Fibroblast of skin of back (primary cell): ENCODE measurements at places on chromosomes 13 and 19.

GRCh38 chr13:92804926-92805325 lies 421.7 kb upstream of the GPC6 start:
- peak; percentile 21 for DNase-seq

DNA sequence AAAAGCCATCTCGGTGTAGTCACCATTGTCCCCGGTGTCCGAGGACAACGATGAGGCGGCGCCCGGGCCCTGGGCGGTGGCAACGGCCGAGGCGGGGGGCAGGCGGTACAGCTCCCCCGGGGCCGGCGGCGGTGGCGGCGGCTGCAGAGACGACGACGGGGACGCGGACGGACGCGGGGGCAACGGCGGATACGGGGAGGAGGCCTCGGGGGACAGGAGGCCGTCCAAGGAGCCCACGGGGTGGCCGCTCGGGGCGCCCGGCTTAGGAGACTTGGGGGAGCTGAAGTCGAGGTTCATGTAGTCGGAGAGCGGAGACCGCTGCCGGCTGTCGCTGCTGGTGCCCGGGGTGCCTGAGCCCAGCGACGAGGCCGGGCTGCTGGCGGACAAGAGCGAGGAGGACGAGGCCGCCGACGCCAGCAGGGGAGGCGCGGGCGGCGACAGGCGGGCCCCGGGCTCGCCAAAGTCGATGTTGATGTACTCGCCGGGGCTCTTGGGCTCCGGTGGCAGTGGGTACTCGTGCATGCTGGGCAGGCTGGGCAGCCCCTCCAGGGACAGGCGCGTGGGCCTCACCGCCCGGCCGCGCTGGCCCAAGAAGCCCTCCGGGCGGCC lies 3.5 kb downstream of the IRS2 start:
- DNase-seq = no peak

DNA sequence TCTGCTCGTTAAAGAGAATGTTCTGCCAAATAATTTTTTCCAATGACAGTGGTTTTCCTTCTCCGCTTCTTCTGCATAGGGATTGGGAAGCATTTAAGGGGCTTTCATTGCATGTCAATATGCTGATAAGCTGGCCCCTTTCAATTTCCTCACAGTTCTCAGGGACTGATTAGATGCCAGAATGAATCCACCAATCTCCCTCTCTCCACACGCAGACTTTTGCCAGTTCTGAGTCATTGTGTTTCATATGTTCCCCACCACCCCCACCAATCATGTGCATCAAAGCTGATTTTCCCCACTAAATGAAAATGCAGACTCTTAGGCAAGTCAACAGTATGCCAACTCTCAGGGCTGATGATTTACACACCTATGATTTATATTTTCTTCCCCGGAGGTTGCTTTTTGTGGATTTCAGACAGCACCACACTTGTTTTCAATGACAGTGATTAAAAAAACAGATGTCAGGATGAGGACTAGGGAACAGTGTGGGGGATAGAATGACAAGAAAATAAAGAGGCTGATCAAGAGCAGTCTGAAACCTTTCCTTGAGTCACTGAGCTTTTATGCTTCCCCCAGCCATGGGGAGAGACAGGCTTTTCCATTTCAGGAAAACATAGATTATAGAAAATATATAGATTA lies 47.9 kb upstream of the C13orf42 start:
- DNase-seq = peak; percentile 27

DNA sequence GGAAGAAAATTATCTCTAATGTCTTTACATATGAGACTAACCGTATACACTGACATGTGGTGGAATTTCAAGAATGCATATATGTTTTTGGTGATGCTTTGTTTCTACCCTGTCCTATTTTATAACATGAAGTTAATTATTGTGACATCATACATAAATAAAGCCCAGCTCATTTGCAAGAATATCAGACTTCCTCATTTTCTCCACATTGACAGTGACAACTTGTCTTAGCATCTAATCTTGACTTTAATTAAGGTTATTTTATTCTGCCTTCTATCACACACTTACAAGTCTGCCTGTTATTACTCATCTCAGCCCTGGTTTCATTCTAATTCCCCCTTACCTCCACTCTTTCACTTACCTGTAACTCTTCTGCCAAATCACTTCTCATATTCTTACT lies 140.6 kb upstream of the STARD13 start:
- no peak for DNase-seq

GRCh38 chr13:23715092-23715761 lies 145.0 kb downstream of the TNFRSF19 start:
- no peak for DNase-seq

DNA sequence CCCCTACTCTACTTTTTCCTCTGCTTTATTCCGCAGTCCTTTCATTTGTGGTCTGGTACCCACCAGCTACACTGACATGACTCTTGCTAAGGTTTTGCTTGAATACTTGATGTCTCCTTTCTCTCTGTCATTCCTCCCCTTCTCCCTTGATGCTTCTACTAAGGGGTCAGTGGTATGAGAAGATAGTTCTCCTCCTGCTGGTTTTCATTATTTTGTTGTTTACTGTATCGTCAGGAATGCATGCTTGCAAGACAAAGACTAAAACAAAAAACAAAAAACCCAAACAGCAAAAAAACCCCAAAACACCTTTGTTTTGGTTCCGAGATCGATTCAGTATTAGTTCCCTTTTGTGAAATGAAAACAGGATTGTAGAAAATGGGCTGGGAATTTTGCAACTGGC lies 59.5 kb downstream of the PCCA start:
- DNase-seq = no peak

- peak; percentile 48 for DNase-seq
These were observed 33.6 kb downstream of the TEX26 start for GRCh38 chr13:30966101-30966500.

DNA sequence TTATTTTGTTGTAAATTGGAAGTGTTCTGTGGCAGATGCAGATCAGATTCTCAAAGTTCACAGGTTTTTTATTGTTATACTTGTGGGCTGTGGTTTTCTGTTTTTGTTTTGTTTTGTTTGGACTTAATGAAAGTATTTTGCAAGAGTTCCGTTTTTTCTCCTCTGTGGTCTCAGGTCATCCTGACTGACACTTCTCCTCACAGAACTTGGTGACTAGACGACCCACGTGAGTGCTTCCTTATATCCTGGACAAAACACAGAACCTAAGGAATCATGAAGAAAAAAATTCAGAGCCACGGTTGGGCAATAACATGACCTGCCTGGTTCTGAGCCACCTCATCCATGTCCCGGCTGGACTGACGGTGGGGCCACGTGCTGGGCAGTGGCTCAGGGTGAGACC lies 2.5 kb upstream of the RFPL4AL1 start:
- DNase-seq = no peak

- DNase-seq = no peak
These were observed 44.5 kb upstream of the TPM4 start for GRCh38 chr19:16031872-16032200.

DNA sequence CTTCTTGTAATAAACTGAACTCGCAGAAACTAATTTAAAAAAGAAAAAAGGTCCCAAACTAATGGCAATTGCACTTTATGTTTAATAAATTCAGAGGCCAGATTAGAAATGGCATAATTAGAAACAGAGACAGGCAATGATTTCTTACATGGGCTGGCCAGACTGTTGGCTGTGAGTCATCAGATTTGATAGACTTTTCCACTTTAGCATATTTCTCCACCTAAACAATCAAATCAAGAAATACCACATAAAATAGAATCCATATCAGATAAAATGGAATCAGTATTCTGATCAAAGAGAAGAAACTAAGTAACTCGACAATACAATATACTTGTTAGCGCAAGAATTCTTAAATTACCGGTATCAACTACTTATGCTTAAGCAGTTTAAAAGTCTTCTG lies 29.0 kb downstream of the EXOSC8 start:
- DNase-seq = peak; percentile 22

DNA sequence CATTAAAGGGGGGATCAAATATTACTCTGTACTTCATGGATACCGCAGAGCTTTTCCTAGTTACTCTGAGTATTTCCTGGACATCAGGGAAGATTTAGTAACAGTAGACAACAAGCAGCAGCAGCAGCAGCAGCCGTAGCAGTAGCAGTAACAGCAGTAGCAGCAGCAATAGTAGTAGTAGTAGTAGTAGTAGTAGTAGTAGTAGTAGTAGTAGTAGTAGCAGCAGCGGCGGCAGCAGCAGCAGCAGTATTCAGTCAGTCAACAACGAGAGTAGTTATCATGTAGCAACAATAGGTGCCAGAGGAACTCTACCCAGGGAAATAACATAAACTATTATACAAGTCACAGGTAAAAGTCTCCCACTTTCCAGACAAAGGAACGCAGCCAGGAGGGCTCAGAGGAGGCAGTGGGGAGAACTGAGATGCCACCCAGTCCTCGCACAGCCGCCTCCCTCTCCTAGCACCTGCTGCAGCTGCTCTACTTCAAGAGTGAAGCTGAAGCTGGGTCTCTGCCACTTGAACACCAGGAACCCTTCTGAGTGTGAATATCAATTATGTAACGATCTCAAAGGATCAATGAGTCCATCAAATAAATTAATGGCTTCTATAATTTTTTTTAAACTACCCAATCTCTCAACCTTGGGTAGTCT lies 1.3 kb upstream of the DOCK9 start:
- DNase-seq = no peak

GRCh38 chr19:42111384-42111783 lies 20.9 kb downstream of the POU2F2 start:
- peak; percentile 92 for DNase-seq

DNA sequence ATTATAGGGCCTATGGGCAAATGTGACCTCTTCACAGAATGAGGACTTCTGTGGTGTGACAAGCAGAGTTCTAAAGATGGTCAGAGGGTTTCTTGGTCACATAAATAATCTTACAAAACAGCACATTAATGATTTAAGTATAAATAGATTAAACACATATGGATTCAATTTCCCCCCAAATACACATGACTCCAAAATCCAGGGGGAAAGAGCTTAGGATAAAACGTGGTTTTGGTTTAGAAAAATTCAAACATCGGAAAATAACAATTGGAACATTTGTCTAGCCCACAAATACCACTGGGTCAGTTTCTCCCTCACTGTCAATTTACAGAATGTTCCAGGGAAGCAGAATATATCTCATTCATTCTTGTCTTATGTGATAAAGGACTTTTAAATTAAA lies 283.1 kb downstream of the COG6 start:
- DNase-seq = no peak

DNA sequence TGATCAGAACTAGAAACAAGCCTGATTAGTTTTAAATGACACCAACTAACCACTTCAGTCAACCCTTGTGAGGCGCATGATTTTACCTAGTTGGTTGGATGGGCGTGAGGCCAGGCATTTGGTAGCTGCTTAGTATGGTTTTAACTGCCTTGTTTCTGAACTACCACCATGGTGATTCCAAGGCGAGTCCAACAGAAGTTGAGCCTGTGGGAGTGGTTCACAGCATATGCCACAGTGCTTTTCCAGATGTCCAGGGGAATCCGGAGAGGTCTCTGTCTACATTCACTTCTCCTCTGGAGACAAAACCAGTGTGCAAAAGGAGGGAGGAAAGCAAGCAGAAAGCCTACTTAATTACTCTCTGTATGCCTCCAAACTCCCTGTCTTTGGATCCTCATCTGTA lies 524.1 kb downstream of the GPC6 start:
- DNase-seq = no peak

DNA sequence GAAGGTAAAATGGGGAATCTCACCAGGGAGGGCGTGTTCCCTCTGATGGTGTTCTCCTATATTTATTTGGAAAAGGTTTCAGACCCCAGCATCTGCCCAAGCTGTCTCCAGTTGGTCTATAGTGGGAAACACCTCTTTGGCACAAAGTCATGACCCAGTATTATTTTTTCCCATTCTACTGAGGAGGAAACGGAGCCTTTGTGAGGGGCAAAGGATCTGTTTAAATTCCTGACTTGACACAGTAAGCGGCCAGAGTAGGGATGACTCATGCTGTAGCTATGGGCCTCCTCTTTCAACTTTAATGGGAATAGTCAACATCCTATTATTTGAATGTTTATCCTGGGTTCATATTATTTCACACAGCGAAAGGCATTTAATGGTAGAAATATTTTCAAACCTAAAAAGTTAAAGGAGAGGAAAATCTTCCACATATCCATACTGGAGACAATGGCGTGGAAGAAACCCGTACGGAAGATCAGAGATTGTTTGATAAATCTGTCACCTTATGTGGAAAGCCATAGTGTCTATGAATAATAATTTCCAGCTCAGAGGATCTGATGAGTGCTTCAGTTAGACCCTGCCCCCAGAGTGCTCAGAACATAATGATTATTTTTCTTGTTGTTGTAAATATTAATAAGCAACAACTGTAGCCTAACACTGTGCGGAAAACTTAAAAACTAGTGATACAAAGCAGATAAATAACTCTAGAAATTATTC lies 126.0 kb downstream of the FOXO1 start:
- DNase-seq = peak; percentile 94

GRCh38 chr19:771332-771785 lies 20.4 kb downstream of the MISP start:
- peak; percentile 65 for DNase-seq

DNA sequence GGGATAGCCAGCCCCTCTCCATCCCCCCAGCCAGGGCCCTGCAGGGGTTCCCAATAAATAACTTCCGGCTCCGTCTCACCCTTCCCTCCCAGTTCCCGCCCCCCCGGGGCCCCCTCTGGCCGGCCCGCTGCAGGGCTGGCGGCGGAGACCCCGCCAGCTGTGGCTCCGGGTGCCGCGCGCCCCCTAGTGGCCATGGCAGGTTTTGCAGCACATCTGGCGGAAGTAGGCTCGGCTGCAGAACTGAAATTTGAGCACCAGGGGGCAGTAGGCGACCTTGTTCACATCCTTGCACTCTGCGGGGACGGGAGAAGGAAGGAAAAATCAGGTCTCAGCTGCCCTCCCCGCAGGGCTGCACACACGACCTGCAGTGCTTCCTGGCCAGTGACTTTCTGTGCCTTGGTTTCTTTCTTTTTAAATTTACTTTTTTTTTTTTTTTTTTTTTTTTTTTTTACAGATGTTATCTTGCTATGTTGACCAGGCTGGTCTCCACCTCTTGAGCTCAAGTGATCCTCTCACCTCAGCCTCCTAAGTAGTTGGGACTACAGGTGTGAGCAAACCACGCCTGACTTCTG lies 3.6 kb upstream of the MYO1F start:
- peak; percentile 68 for DNase-seq

GRCh38 chr13:26629260-26629825 lies 71.9 kb downstream of the WASF3 start:
- DNase-seq = no peak

DNA sequence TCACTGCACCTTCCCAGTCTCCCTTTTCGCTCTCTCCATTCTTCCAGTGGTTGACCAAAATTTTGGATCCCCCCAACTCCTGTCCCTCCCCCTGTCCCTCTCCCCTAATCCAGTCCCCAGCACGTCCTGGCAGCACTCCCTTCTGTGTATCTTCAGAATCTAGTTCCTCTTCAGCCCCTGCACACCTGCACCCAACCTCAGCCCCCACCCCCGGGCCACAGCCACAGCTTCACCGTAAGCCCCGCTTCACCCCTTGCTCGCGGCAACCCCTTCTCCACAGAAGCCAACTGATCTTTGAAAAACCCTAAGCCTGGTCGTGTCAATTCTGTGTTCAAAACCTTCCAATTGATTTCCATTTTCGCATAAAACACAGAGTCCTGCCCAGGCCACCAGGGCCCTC lies 35.5 kb upstream of the SLC15A1 start:
- DNase-seq = no peak

GRCh38 chr13:41032691-41033376 lies 13.7 kb upstream of the ELF1 start:
- no peak for DNase-seq

- no peak for DNase-seq
These were observed 6.1 kb upstream of the PRKD2 start for GRCh38 chr19:46723023-46723461.

- no peak for DNase-seq
These were observed 370.7 kb downstream of the COG6 start for GRCh38 chr13:40026174-40026585.
